ENCODE measurements at places on chromosomes 4 and X. TPM values are rescaled to one million over a fixed set of nuclear protein-coding genes. Genes with fewer than 3 reads are reported as not detected.

DNA sequence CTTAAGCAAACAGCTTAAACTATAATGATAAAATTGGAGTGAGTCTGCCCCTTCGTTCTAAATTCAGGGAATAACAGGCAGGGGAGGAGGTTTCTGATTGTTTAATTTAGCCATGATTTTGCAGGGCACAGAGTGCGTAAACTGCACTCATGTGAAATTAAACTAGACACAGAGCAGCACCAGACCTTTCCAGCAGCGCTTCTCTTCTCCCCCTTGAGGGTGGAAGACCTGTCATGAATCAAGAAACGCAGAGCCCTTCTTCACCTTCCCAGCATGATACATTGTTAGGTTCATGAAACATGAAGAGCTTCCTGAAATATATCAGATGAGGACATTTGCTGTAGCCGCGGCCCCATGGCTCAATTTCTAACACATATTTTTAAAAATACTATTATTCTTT lies 63.1 kb downstream of the FAM114A1 start:
- DNase-seq, result no peak

NEIL3 gene
- 34.6 TPM for total RNA-seq

GRCh38 chr4:21451032-21451431 lies 497.5 kb downstream of the KCNIP4 start:
- no peak for DNase-seq

DNA sequence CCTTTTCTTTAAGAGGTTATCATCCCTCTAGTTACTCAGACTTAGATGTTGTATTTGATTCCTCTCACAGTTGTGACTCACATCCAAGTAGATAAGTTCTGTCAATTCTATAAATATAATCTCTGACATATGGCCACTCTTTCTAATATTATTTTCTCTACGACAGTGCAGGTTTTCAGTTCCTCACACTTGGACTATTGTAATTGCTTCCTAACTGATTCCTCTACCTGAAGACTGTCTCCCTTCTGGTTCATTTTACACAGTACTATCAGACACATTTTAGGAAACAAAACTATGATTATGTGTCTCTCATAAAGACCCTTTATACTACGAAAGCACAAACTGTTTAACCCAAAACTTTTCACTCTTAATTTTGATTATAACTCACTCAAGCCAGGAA lies 31.3 kb upstream of the GNRHR start:
- no peak for DNase-seq

DNA sequence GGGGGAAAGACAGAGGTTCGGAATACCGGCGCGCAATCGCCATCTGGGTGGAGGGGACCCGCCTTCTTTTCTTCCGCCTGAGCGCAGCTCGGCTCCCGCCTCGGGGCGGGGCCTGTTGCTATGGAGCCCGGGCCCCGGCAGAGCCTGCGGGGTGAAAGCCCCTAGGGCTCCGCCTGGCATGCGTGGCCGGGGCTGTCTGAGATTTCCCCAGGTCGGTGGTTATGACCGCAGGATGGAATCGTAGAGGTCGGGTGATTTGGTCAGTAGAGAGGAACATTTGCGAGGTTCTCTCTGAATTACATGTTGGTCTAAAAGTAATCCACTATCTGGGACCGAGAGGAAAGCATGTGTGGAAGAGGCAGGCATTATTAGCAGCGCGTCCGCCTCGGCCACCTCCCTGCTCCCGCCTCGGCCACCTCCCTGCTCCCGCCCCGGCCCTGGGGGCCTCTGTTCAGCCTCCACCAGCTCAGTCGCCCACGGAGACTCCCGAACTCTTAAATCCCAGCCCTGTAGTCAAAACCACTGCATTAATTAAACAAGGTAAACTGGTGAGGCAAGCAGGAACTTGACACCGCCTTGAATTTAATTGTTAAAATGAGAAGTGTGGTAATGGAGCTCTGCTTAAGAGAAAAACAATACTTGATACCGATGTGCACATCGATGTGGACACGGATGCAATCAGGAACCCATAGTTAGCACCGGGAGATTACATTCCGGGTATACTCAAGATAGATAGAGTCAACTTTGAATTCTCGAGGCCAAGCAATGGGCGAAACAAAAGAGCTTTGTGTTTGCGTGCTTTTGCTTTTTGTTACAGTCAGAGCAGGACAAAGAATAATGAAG lies 45.2 kb downstream of the TRIM2 start:
- peak; percentile 85 for DNase-seq

GRCh38 chr4:98643755-98644154 lies 14.7 kb downstream of the TSPAN5 start:
- no peak for DNase-seq

DNA sequence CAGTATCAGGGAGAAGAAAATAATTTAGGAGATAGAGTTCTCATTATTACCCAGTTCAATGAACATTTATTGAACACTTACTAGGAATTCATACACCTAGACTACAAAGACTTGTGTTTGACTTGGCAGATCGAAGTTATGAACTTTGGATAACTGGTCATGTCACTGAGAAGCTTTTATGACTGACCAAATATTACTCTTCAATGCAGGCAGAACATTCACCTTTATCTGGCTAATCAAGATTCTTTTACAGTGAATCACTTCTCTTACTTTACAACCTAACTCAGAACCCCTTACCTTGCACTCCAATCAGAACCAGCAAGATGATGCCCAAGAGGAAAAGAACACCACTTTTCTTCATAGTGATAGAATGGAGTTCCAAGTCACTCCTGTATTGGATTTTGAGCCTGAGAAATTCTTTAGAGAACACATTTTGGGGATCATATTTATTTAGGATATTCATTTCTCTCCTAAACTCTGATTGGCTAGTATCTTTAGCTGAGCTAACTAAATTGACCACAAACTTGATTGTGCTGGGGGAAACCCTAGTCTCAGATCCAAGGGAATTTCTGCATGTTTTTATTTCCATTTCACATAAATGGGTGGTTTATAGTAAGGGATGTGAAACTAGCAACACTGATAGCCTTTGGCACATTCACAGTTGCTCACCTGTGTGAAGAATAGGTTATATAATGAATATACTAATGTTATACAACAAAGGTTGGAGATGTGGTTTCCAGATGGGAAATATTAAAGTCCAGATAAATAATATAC lies at the start of gene CXCL9:
TSS of gene CXCL9 (minus strand) at position 421 of the 774 bp plus-strand sequence. CDS start at position 361, 60 bp downstream.
- no peak for DNase-seq

- no peak for DNase-seq
Measured at GRCh38 chr4:38011511-38012162, 51.4 kb downstream of the PTTG2 start.

TAF7L gene
- total RNA-seq, result not detected

DNA sequence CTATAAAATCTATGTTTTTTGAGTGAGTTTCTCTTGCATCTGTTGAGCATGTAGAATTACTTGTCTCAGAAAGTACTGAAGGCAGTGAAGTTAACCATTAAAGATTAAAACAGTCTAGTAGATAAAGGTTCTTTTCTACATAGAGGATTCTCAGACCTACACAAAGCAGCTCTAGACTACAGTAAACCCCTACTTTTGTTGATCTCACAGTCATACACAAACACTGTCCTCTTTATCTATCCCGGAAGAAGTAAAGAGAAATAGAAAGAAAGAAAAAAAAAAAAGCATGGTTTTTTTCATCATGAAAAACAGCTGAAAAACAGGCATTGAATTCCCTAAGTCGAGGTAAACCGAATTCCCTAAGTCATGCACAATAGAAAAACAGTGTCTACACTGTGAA lies 58.6 kb downstream of the COL25A1 start:
- DNase-seq, result no peak

DNA sequence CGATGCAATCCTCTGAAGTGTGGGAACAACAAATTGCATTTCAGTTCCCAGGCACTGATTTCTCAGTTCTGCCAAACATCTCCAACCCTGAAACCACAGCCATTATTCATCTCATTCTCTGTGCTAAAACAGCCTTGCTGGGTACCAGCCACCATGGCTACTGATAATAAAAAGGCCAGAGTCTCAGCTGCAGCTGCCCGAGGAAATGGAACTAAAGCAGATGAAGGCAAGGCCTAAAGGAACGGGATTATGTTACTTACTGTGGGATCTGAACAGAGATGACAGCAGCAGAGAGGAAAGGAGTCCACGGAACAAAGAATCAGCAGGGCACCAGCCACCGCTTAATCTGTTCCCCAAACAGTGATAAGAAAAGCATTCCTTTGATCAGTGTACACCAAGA lies 155.7 kb downstream of the PAPSS1 start:
- no peak for DNase-seq

- peak; percentile 52 for DNase-seq
Measured at GRCh38 chrX:71859637-71860036, 51.0 kb upstream of the NHSL2 start.

DNA sequence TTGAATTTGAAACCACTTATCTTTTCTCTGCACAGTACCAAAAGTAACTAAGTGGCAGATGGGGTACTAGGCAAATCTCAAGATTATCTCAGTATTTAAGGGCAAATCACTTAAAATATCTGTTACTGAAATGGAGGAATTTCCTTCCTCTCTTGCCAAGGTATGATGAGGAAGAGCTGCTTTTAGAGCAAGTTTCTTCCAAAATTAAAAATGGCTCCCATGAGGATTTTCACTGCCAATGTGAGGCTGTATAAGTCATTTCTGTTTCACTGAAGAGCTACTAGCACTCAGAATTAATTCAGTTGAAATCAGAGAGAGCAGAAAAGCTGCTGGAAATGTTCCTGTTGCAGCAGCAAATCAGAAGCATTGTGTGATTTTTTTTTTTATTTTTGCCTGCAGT lies 43.4 kb downstream of the GABRB1 start:
- DNase-seq, result no peak

DNA sequence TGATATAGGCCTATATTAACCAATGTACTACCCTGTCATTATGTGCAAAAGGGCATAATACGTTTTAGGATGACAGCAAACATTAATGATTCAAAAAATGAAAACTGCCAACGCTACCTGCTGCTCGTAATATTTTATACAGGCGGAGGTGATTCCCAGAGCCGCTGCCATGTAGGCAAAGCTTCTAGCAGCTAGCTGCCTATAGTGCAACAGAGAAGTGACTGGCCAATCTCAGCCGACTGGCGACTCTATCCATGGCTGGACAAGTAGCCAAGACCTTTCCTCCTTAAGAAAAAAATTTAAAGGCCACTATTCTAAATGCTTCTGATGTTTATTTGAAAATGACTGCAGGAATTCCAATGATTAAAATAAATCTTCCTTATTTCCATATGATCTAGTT lies 1.9 kb downstream of the PPARGC1A start:
- DNase-seq, result no peak

GRCh38 chrX:122625239-122625638 lies 558.8 kb upstream of the GRIA3 start:
- DNase-seq, result no peak

EDNRA gene
- not detected for total RNA-seq

DNA sequence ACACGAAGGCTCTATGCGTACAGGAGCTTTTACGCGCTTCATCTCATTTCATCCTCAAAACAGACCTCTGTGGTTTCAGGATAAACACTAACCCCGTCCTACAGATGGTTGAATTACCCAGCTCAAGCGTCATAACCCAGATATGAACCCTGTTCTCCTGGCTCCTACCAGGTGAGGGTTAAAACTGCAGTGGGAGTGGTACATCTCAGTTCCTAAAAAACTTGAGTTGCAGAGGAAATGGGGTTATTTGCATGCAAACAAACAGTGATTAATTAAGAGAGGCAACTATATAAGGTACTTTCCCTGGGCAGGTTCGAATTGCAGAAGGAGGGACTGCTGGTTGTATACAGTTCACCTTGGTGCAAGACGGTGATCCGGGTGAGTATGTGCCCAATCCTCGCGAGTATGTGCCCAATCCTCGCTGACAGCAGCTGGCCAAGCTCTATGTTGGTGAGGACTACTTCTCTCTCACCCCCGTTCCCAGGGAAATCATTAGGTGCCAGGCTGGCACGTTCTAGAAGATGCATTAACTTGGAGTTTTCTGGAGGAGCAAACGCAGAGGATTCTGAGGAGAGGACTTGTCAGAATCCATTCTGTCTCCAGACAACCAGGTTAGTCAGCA lies 72.6 kb downstream of the FHDC1 start:
- DNase-seq, result no peak

- DNase-seq, result no peak
Measured at GRCh38 chr4:73707918-73708577, 32.3 kb upstream of the CXCL8 start.

DNA sequence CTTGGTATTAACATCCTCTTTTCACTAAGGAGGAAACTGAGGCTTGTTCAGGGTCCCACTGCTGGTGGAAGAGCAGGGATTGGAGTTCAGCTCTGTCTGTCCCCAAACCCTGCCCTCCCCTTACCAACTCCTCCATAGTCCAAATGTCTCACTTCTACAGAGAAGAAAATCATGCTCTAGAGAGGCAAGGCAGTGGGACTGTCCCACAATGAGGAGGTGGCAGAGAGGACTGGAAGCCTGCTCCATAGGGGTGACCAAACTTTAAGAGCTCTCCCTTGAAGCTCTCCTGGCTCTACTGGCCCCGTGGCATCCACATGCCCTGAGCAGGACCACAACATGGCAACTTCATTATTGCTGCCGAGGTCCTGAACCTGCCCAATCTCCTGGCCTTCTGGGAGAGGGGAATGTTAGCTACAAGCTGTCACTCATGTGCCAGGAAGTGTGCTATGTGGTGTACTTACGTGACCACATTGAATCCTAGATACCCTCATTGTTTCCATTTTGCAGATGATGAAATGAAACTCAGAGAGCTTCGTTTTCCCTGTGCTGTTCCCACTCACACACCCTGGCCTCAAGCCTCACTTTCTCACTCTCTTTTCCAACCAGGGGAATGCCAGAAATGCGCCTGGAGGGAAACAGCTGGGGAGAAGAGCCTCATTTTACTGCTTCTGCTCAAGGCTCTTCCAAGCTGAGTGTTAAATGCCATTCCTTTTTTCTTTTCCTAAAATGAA lies 71.5 kb downstream of the ANAPC4 start:
- no peak for DNase-seq

N4BP2 gene
- 32.2 TPM for total RNA-seq

SH2D1A gene
- total RNA-seq, result 63.1 TPM

- DNase-seq, result no peak
Measured at GRCh38 chr4:2599304-2599654, 62.8 kb downstream of the FAM193A start.

KIF4A gene
- 40.5 TPM for total RNA-seq

DNA sequence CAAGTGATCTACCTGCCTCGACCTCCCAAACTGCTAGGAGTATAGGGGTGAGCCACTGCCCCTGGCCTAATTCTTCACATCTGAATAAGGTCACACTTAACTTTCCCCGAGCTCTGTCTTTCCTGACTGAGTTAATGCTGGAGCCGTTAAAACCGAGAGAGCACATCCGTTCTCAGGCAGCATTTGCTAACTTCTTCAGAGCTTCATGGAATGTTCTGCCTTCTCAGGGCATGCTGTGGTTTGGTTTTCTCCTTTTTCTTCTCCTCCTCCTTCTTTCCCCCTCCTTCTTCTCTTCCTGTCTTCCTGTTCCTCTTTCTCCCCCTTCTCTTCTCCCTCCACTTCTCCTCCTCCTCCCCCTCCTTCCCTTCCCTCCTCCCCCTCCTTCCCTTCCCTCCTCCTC lies 119.9 kb downstream of the ASMT start:
- DNase-seq, result no peak

GRCh38 chrX:115018040-115018647 lies 728 bp upstream of the IL13RA2 start:
- no peak for DNase-seq

ABLIM2 gene
- total RNA-seq, result 0.79 TPM

DEFB131A gene
- not detected for total RNA-seq

CXCL10 gene
- total RNA-seq, result 0.40 TPM

All from activated CD4-positive, alpha-beta T cell treated with anti-CD3 and anti-CD28 coated beads, Interleukin-2, amount 10 ng/mL, durations not matched to agents 7 days and 5 days (primary cell).